ENCODE measurements at places on chromosomes 11 and 22.

- no peak for DNase-seq
These were observed 15.0 kb downstream of the CRTAM start for GRCh38 chr11:122853261-122853660.

DNA sequence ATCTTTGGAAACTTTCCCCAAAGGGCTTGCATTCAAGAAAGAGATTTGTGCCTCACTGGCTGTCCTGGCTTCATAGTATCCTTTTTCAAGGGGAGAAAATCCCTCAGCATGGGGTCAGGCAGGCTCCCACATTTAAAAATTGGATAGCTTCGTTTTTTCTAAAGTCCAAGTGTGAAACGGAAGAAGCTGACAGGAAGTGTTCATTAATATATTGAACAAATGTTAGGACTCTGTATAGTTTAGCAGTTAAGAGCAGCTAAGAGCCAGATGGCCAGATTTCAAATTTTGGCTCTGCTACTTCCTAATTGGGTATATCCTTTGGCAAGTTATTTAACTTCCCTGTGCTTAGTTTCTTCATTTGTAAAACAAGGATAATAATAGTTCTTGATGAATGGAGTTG lies 354.9 kb upstream of the FAT3 start:
- DNase-seq: no peak

- no peak for DNase-seq
These were observed 9.9 kb downstream of the BRSK2 start for GRCh38 chr11:1399386-1400316.

- DNase-seq: no peak
These were observed 280.7 kb upstream of the CADM1 start for GRCh38 chr11:115784796-115785521.

- no peak for DNase-seq
These were observed 8.0 kb upstream of the HTATIP2 start for GRCh38 chr11:20355221-20356219.

- no peak for DNase-seq
These were observed 113.3 kb upstream of the SLC22A12 start for GRCh38 chr11:64477675-64478074.

DNA sequence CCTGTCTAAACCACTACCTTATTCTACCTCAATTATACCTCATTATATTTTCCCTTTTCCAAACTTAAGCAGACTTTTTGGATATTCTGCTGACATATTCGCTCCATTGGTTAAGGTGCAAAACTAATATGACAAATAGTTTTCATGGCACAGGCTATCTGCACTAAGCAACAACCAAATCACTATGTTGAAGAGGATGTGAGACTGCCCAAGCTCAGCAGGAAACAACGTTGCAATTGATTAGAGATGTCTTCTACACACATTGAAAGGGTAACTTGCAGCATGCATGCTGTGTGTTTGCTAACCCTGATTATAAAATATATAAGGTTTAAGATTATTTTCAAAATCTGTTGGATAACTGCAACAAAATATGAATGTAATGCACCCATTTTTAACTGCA lies 61.6 kb downstream of the STK33 start:
- no peak for DNase-seq

- no peak for DNase-seq
These were observed 185.9 kb upstream of the CCDC90B start for GRCh38 chr11:83471831-83472727.

DNA sequence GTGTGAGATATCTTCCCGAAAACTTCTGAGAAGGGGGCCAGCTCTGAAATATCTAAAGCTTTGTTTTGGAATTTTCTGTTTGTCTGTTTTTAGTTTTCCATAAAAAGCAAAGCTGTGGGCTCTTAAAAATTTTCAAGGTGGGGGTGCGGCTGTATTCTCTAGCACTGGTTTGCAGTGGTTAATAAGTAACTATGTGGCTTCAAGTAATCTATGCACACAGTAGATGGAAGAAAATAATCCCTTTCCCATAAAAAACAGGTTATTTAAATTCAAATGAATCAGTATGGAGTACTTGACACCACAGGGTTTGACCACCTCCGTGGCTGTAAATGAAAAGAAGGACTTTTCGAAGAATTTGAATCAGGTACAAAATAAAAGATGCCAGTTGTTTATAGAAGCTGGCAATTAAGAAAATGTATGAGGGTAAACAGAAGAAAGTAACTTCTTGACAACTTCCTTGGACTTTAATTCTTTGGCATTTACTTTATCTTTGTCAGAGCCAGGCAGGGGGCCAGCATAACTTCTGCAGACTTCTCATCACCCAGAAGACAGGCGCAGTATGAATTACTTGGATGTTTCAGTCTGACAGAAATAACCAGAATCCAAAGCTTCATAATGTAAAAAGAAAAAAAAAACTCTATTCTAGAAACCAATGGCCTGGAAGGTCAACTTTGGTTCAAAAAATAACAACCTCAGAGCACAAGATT lies 981.0 kb downstream of the DLG2 start:
- no peak for DNase-seq

GRCh38 chr22:40452730-40453487 lies 82.5 kb downstream of the SGSM3 start:
- DNase-seq: no peak

DNA sequence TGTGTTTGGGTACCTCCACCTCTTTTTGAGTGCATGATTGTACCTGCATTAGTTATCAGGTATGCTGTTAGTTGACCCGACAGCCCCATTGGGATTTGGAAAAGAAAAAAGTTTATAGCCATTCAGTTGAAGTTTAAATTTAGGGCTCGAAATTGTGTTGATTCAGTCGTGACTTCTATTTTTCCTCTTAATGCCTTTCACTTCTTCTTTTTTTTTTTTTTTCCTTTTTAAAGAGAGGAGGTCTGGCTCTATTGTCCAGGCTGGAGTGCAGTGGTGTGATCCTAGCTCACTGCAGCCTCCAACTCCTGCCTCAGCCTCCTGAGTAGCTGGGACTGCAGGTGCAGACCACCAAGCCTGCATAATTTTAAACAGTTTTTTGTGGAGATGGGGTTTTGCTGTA lies 2.3 kb downstream of the STT3A start:
- DNase-seq: no peak

DNA sequence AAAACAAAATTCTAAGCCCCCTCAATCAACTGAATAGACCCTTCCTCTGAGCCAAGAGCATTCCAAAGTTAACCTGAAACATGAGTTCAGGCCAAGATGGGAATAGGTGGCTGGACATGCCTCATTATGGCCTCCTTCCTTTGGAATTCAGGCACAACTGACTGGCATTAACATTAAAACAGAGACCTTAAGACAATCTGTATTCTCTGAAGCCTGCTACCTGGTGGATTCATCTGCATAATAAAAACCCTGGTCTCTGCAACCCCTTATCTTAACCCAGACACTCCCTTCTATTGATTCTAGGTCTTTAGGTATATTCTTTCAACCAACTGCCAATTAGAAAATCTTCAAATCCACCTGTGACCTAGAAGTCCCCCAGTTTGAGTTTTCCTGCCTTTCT lies 66.3 kb downstream of the JRKL start:
- no peak for DNase-seq

DNA sequence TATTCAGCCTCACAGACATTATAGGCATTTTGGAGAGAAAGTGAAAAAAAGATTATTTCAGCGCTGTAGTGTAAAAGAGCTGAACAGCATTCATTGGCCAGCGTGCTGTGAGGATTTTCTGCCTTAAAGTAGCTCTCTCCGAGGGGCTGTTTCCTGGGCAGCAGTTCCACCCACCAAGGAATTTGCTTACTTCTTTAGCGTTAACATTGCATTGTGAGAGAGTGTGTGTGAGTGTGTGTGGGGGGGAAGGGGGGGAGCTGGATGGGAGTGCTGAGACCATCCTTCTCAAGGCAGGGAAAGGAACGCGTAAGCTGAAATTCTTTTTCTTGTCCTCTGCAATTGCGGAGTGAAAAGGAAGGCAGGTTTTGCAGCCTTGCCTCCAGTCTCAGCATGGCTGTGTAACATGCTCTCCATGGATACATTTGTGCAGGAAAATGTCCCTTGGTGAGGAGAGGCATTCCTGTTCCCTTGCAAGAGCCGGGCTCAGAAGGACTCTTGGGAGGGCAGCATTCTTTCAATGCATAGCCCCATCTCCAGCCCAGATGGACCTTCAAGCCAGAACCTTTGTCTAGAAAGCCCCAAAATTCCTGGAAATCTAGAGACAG lies 159.9 kb upstream of the NAV2 start:
- no peak for DNase-seq
